Stimulated activated CD8-positive, alpha-beta memory T cell treated with anti-CD3 and anti-CD28 coated beads, Interleukin-4, amount 100 ng/mL, for 1 hour (primary cell): ENCODE measurements at places on chromosomes 6 and 20.

GRCh38 chr6:158086054-158086503 is 82.0 kb downstream of the SERAC1 start:
- DNase-seq = no peak

GRCh38 chr6:52672412-52673025 is 1.6 kb downstream of the TMEM14A start:
- DNase-seq = no peak

DNA sequence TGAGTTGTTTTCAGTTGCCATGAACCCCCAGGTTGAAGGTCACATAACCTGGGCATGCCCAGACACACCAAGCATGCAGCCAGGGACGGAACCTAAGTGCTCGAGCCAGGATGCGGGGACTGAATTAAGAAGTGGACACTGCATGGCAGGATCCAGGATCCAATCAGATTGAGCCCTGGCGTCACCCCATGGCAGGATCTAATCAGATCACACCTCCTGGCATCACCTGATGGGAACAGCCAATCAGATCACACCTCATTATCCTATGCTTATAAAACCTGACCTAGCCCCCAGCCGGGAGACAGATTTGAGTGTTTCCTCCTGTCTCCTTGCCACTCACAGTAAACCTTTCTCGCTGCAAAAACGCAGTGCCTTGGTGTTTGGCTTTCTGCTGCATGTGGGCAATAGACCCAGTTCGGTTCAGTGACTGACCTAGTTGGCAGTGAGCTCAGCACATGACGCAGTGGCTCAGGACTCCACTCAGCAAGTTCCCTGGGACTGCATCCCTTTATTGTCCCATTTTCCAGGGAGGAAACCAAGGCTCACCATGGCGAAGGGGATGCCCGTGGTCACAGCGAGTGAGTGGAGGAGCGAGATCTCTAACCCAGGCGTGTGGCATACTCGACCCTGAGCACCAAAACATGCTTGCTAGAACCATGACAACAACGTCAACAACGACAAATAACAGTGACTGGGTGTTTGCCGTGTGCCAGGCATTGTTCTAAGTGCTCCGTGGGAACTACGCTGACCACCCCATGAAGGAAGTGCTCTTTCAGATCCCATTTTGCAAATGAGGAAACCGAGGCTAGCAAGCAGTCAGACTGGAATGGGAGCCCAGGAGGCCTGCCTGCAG is 66.3 kb downstream of the RBM38 start:
- no peak for DNase-seq

DNA sequence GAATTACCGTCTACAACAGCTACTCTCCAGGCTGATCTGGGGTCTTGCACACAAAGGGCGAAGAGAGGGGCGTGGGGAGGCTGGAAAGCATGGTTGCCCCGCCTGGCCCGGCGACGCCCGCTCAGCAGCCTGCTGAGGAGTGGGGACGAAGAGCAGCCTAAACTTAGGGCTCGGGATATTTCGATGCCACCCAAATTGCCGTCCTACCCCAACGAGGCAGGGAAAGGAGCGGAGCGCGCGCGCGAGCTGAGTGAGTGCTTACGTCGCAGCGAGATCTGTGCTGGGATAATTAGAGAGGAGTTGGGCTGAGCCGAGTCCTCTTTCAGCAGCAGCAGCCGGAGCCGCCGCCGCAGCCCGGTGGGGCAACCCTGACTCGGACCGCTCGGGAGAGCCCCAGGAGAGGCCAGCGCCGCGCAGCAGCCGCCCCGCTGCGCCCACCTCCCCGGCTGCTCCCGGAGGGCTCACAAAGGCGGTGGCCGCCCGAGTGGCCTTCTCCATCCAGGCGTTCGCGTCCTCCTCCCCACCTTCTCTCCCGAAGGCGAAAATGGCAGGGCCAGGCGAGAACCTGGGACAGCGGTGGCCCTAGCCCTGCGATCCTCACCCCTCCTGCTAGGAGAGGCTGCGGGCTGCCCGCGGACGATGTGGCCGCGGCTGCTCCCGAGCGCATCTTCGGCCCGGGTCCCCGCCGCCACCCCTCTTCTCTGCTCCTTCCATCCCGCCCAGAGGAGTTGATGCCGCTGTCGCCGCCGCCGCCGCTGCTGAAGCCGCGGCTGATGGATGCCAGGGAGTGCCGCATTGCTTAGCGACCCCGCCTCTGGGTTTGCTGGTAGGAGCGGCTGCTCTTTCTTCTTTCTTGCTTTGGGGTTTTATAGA is at the start of gene CLVS2:
Gene CLVS2 (plus strand): TSS at position 315 of the 873 bp plus-strand sequence. CDS start 1,543 bp downstream, outside the sequence.
- DNase-seq = no peak

- DNase-seq = no peak
These were observed 59.4 kb downstream of the CD164 start for GRCh38 chr6:109322825-109323224.

- DNase-seq = no peak
These were observed 91.9 kb downstream of the FLRT3 start for GRCh38 chr20:14245368-14245970.

GRCh38 chr20:35899064-35899463 is 55.2 kb downstream of the SCAND1 start:
- DNase-seq = no peak

DNA sequence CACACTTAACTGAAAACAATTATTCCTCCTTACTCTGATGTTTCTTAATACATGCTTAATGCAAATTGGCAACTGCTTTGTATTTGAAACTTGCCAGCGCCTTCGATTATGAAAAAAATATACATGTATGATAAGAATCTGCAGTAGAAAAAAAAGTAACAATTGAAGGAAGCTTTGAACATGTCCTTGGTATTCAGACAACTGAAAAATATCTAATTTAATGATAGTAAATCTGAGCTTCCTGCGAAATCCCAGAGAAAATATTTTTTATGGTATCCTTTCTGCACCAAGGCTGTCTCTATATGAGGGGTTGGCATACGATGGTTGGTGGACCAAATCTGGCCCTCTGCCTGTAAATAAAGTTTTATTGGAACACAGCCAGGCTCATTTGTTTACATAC is 186.2 kb downstream of the HDGFL1 start:
- no peak for DNase-seq

- DNase-seq = no peak
These were observed 15.3 kb upstream of the ZC3H12D start for GRCh38 chr6:149500096-149500495.

GRCh38 chr20:25726357-25726756 is 29.7 kb upstream of the ZNF337 start:
- DNase-seq = no peak
